H7 (cell line): ENCODE measurements at places on chromosomes 1 and 21. TPM values are rescaled to one million over a fixed set of nuclear protein-coding genes. Genes with fewer than 3 reads are reported as not detected.
A peak's percentile ranks its signal among the peaks of the same experiment; 100 is the strongest.

DNA sequence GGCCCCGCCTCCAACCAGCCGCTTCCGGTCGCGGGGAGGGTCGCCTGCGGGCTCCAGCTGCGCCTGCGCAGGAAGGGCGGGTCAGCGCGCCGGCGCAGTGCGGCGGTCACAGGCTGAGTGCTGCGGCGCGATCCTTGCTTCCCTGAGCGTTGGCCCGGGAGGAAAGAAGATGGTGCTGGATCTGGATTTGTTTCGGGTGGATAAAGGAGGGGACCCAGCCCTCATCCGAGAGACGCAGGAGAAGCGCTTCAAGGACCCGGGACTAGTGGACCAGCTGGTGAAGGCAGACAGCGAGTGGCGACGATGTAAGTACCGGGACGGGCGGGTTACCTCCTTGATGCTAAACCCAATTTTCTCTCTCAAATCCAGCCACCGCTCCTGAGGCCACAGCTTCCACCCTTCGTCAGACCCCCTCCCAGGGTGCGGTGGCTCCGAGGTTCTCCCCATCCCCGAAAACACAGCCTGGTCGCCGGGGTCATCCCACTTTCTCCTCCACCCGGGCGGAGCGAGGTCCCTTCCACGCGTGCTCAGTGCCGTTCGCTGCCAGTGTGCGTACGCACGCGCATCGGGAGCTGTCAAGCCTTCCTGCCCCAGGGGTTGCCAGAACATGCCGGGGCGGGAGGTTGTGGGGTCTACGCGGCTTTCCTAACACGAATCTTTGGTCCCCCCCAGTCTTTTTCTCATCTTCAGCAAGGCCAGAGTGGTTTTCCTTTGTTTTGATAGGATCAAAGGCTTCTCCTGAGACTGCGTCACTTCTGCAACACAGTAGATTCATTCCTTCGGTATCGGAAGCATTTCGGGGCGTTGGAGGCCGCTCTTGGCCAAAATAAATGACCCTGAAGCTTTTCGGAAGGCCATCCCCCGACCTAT is at the start of gene SARS1:
TSS of gene SARS1 (plus strand) at position 95 of the 870 bp plus-strand sequence. CDS start at position 170, 75 bp downstream.
- peak; percentile 98 for DNase-seq

GRCh38 chr21:40717028-40717427 is 129.9 kb downstream of the DSCAM start:
- no peak for DNase-seq

DNA sequence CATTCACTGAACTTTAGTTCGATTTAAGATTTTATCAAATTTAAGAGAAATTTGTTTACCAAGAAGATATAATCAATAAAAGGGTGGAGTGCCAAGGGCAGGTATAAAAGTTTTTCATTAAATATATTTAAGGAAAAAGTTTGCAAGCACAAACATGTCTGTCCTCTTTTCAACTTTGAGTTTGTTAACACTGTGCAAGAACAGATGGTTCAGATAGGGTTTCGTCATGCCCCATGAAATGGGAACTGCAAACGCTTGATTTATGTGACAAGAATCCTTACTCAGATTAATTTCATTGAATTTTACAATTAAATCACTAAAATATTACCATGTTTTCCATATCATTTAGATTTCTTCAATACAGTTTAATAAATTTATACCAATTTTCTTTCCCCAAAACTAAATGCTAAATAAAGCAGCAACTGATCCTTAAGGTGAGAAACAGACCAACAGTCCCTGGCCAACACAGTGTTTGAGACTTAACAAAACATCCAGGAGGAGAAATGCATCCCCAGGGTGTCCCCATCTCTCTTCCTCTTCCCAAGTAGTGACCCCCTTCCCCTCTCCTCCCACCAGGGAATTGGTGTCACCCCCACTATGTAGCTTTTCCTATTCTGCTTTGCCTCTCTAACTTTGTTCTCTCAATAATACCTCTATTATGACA is 292.9 kb downstream of the LTN1 start:
- no peak for DNase-seq

DNA sequence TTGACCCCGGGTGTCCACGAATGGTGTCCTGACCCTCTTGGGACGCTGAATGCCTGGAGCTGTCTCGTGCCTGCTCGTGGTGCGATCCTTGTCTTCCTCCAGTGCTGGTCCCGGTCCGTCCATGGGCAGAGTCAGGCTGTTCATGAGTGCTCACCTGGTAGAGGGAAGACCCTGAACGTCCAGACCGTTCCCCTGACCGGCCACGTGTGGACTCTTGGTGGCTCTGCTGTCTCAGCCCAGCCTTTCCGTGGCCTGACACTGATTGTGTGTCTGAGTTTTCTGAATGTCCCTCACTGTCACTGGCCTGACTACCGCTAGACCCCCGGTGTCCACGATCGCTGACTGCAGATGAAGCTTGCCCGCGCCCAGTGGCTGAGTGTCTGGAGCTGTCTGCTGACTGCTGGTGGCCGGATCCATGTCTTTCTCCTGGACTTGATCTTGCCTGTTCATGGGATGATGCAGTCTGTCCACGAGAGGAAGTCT is 11.7 kb downstream of the FLG start:
- no peak for DNase-seq

GRCh38 chr1:100051401-100051800 is 81.3 kb downstream of the SASS6 start:
- DNase-seq, result no peak

GRCh38 chr21:42378418-42378817 is 12.1 kb upstream of the TFF1 start:
- no peak for DNase-seq

- DNase-seq, result peak; percentile 80
These were observed 16.0 kb downstream of the ENO1 start for GRCh38 chr1:8862528-8862927.

DNA sequence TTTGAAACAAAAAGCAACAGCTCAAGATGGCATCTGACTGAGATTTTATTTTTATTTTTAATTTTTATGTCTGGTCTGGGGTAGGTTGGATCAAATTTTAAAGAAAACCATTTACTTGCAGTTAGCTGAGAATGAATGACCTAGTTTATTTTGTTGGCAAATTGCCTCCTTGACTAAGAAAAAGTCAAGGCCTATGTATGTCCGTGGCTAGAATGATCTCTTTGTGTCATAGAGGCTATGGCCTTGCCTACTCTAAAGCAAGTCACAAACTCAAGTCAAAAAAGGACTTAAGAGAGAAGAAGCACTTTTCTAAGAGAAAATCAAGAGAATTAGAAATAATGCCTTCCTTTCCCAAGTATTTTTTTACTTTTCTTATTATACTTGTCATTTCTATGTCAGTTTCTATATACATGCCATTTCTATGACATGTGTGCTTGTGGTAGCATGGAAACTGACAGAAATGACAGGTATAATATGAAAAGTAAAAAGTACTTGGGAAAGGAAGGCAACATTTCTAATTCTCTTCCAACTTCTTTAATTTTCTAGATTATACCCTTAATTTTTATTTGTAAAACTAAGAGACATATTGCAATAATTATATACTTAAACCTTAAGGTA is 136.7 kb downstream of the CENPF start:
- DNase-seq, result no peak

GRCh38 chr1:101520302-101520701 is 283.5 kb downstream of the S1PR1 start:
- peak; percentile 3 for DNase-seq

- no peak for DNase-seq
These were observed 112.6 kb downstream of the MACF1 start for GRCh38 chr1:39317111-39317510.

- no peak for DNase-seq
These were observed 411.4 kb downstream of the HLX start for GRCh38 chr1:221290669-221291068.

- DNase-seq, result no peak
These were observed 188.3 kb downstream of the CLEC20A start for GRCh38 chr1:178308438-178308837.

DNA sequence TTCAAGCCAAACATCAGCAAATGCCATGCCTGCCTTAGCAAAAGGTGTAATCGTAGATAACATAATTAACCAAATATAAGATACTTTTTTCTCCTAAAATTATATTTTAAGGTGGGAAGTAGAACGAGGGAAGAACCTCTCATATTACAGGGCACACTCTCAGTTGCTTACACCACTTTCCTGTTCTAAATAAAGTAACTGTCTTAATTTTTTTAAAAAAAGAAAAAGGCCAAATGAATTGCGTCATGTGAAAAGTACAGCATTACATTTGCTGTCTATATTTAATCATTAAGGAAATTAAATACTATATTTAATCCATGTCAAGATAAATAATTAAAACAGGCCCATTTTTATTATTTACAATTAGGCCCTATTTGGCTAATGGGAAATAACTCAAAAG is 23.7 kb downstream of the JAK1 start:
- DNase-seq, result no peak

- DNase-seq, result no peak
These were observed 155.4 kb upstream of the KCND3 start for GRCh38 chr1:112144733-112145426.

DNA sequence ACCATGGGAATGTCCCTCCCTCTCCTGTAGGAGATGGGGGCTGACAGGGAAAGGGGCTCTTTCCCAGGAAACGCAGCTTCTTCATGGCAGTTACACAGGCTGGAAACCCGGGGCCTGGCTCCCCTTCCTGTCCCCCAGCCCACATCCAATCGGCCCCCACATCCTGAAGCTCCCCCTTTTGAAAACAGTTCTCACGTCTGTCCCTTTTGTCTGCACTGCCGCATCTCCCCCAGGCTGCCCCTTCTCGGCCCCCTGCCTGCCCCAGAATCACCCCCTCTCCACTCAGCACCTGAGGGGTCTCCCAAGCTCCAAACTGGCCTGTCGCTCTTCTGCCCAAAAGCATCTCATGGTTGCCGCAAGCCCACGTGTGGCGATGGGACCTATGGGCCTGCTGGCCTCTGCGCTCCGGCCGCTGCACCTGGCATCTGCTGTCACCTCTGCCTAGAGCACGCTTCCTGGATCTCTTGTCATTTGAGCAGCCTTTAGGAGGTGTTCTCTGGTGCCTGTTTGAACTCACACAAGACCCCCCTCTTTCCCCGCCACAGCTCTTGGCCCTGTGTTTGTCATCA is 867 bp downstream of the SLC1A7 start:
- no peak for DNase-seq

GRCh38 chr1:12371053-12371452 is 141.2 kb downstream of the VPS13D start:
- DNase-seq, result no peak

DNA sequence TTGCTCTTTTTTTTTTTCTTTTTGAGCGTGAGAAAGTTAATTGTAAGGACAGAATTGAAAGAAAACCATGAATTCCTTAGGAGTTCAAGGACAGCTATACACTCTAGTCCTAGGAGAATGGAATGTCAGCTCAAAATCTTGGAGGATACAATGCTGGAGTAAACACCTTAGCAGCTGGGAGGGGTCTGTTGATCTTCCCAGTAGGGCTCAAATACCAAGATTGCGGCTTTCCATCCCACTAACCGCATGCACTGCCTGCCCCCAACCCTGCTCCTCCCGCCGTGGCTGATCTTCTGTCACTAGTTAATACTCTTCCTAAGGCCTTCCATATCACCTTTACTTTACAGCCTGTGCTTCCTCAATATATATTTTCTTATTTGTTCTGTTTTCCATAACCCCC is 2.6 kb upstream of the PDC start:
- DNase-seq, result peak; percentile 26

DNA sequence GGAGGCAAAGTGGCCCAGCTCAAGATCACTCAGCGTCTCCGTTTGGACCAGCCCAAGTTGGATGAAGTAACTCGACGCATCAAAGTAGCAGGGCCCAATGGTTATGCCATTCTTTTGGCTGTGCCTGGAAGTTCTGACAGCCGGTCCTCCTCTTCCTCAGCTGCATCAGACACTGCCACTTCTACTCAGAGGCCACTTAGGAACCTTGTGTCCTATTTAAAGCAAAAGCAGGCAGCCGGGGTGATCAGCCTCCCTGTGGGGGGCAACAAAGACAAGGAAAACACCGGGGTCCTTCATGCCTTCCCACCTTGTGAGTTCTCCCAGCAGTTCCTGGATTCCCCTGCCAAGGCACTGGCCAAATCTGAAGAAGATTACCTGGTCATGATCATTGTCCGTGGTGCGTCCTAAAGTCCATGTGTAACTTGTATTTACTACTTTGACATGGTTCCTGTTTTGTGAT is 2.7 kb downstream of the RBM15 start:
- DNase-seq, result peak; percentile 21

GRCh38 chr1:209318181-209319056 is 265.1 kb upstream of the CAMK1G start:
- no peak for DNase-seq

- DNase-seq, result no peak
These were observed 20.7 kb downstream of the AGPAT3 start for GRCh38 chr21:43885721-43886120.

GRCh38 chr1:13951793-13952751 is 252.1 kb downstream of the PRDM2 start:
- DNase-seq, result no peak

GRCh38 chr1:26352338-26352679 is 1.6 kb downstream of the CRYBG2 start:
- DNase-seq, result no peak

GRCh38 chr1:26290882-26291261 is 11.0 kb downstream of the SH3BGRL3 start:
- peak; percentile 80 for DNase-seq

- no peak for DNase-seq
These were observed 161.3 kb upstream of the USP25 start for GRCh38 chr21:15568516-15568915.

DNA sequence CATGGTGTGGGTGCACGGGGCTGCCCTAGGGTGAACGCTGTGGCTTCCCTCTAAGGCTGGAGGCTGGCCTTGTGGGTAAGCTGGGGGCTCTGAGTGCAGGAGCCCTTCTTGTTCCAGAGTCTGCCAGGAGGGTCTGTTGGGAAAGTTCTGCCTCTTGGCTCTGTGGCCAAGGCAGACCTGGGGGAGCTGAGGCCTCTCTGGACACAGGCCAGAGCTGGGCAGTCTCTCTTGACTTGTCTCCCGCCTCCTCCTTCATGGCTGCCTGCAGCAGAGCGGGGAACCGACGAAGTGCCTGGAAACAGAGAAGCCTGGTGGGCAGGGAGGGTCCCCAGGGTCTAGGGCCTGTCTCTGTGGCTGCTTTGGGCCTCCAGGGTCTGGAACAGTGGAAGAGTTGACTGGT is 30.3 kb upstream of the PEX10 start:
- no peak for DNase-seq

GRCh38 chr1:162022626-162023025 is 1.0 kb downstream of the OLFML2B start:
- no peak for DNase-seq

- no peak for DNase-seq
These were observed 9.9 kb downstream of the PFKFB2 start for GRCh38 chr1:207063014-207063413.

- no peak for DNase-seq
These were observed 27.8 kb downstream of the CBR1 start for GRCh38 chr21:36097427-36098181.

GRCh38 chr1:43774359-43774758 is 67.0 kb downstream of the ST3GAL3 start:
- DNase-seq, result no peak

Gene PEAR1
- total RNA-seq, result 1.2 and 1.8 TPM in 2 replicates

Gene TMEM52
- 24.1 and 29.4 TPM in 2 replicates for total RNA-seq

Gene CFHR2
- total RNA-seq, result not detected in 2 replicates

Gene AK5
- total RNA-seq, result 0.35 and 1.2 TPM in 2 replicates

Gene KRTAP21-2
- total RNA-seq, result not detected in 2 replicates

Gene ARHGEF2
- total RNA-seq, result 97.1 and 104 TPM in 2 replicates

Gene MCOLN2
- 0.38 and 0.70 TPM in 2 replicates for total RNA-seq

Gene RPE65
- total RNA-seq, result not detected in 2 replicates

Gene KRTAP6-2
- total RNA-seq, result not detected in 2 replicates

Gene PPFIA4
- 3.1 and 7.4 TPM in 2 replicates for total RNA-seq

Gene TOR1AIP2
- 60.7 and 69.2 TPM in 2 replicates for total RNA-seq

Gene KIF14
- 16.3 and 26.9 TPM in 2 replicates for total RNA-seq
